A673 (cell line): ENCODE measurements at places on chromosomes 12 and 14. TPM values are rescaled to one million over a fixed set of nuclear protein-coding genes. Genes with fewer than 3 reads are reported as not detected.

Gene GARIN6
- total RNA-seq: not detected in 2 replicates

Gene ATG14
- 10.4 and 10.9 TPM in 2 replicates for total RNA-seq

Gene SPIC
- total RNA-seq: not detected in 2 replicates

DNA sequence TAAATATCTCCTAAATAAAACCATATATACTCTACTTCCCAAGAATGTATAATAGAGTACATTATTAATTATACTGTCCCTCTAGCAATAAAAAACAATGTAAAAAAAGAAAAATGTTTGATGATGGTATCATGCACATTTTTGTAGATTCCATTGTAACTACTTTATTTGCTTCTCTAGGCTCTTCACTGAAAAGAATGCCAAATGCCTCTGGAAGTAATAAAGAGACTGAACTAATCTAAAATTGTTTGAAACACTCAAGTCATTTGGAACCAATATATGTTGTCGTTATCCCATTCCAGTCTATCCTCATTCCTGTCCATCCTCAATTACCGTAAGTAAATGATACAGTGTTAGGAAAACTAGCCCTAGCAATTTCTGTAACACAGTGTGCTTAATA lies 233.6 kb downstream of the C12orf50 start:
- no peak overlapping the region for H3K4me3 ChIP-seq
- no peaks in the 10 kb centered on the region for H3K36me3 ChIP-seq
- no peak for DNase-seq
- no peaks in the 10 kb centered on the region for H3K4me1 ChIP-seq

GRCh38 chr12:96879301-96879700 lies 27.8 kb upstream of the NEDD1 start:
- H3K36me3 ChIP-seq: no peaks in the 10 kb centered on the region
- H3K4me1 ChIP-seq: no peaks in the 10 kb centered on the region
- DNase-seq: no peak
- no peak overlapping the region for H3K4me3 ChIP-seq
